ENCODE measurements at places on chromosomes 4 and X.
A peak's percentile ranks its signal among the peaks of the same experiment; 100 is the strongest.

DNA sequence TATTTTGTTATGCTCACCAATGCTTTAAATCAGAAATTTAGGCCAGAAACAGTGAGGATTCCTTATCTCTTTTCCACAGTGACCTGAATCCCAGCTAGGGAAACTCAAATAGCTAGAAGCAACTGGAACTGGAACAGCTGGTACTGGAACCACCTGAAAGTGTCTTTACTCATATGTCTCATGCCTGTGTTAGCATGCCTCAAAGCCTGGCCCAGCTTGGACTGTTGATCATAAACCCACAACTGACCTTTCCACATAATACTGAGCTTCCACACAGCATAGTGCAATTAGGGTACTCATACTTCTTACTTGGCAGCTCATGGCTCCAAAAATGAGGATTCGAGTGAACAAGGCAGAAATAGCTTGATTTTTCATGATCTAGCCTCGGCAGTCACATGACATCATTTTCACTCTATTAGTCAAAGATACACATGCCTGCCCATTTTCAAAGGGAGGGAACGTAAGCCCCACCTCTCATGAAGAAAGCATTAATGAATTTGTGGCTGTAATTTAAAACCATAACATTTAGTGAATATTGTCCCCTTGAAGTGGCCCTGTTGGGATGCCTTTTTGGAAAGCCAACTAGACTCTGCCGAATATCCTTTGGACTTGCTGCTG lies 80.8 kb upstream of the ACSL1 start:
- DNase-seq, result no peak

DNA sequence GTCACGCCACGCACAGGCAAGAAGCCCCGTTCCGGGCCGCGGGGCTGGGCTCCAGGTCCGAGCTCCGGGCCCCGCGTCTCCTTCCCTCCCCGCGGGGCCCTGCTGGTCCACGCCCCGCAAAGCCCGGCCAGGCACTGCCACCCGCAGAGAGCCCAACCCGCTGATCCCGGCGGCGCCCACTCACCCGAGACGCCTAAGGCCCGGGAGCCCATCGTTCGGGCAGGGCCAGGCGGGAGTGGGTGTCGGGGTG lies 870 bp downstream of the PDZD4 start:
- no peak for DNase-seq

DNA sequence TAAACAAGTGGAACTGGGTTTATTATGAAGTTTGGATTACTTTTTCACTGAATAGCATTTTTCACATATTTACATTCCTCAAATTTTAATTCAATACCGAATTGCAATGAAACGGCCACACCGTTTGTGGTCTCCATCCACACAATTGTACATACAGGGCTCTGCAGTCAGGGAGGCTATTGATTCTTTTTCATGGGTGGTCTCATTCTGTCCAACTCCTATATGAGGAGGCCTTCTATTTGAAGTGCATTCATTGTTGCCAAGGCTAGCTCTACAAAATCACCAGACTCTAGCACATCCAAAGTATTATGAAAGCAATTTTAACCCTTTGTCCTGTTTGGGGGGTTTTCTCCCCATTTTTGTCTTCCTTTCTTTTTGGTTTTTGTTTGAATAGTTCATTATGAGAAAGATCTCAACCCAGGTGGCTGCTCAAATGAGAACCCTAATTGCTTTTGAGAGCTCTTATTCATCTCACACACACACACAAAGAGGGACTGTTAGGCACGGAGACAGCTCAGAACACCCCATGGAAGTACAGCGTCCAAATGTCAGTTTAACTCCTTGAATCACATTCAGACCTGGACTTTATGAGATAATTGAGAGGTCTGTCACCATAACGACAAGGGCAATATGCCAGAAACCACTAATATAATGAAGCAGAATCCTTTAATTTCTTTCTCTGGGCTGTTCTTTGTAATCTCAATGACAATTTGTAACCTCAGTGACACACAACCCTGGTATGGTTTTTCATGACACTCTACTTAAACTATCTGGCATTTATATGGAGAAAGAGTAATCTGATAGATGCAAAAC lies 79.4 kb downstream of the NLGN4X start:
- no peak for DNase-seq

DNA sequence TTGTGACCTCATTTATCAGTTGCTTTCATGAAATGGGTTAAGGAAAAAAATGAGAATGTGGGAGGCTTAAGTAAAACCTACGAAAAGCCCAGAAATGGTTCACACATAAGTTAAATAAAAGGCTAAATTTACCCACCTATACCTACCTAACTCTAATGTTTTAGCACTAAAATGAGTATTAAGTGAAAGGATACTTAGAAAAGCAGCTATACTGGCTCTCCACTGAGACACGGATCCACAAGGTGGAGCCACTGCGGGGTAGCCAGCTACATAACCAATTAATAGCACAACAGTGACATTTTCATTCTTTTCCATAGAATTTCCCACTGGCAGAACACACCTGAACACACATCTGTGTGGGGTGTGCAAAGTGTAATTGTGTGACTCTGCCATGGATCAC lies 101.9 kb downstream of the MAML3 start:
- peak; percentile 9 for DNase-seq

GRCh38 chr4:8939160-8939839 lies 67.7 kb upstream of the HMX1 start:
- no peak for DNase-seq

DNA sequence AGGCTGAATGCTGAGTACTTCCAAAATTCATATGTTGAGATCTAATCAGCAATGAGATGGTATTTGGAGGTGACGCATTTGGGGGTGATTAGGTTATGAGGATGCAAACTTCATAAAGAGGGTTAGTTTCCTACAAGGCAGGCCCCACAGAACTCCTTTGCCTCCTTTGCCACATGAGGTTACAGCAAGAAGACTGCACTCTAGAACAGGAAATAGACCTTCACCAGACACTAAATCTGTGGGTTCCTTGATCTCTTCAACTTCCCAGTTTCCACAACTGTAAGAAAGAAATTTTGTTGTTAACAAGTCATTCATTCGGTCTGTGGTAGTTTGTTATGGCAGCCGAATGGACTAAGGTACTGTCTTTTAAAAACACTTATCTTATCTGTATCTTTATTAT lies 681.9 kb upstream of the HS3ST1 start:
- DNase-seq, result no peak

DNA sequence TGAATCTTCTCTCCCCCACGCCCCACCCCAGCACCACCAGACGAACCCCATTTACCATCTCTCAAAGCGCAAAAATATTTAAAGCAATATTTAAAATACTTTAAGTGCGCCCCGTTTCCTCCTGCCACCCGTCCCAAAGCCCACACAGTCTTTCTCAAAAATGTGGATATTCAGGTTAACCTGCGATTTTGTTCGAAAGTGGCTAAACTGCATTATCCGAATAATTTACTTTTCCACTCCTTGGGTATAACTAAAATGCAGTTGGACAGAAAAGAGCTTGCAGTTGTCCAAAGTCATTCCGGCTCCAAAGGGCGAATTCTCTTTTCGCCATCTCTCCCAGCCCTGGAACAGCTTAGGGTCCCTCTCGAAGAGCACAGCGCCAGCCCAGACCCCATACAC lies 662 bp downstream of the SMIM43 start:
- no peak for DNase-seq

DNA sequence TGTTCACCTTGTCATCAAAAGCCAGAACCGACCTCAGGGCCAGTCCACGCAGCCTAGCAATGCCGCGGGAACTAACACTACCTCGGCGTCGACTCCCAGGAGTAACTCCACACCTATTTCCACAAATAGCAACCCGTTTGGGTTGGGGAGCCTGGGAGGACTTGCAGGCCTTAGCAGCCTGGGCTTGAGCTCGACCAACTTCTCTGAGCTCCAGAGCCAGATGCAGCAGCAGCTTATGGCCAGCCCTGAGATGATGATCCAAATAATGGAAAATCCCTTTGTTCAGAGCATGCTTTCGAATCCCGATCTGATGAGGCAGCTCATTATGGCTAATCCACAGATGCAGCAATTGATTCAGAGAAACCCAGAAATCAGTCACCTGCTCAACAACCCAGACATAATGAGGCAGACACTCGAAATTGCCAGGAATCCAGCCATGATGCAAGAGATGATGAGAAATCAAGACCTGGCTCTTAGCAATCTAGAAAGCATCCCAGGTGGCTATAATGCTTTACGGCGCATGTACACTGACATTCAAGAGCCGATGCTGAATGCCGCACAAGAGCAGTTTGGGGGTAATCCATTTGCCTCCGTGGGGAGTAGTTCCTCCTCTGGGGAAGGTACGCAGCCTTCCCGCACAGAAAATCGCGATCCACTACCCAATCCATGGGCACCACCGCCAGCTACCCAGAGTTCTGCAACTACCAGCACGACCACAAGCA lies 898 bp downstream of the UBQLN2 start:
- peak; percentile 44 for DNase-seq

GRCh38 chr4:159145992-159146330 lies 43.1 kb downstream of the RAPGEF2 start:
- no peak for DNase-seq

GRCh38 chr4:151728006-151728405 lies 32.8 kb downstream of the GATB start:
- no peak for DNase-seq

GRCh38 chrX:114650351-114650750 lies 66.5 kb downstream of the HTR2C start:
- no peak for DNase-seq

- DNase-seq, result no peak
These were observed 167.0 kb downstream of the TBCK start for GRCh38 chr4:106149026-106149425.

- no peak for DNase-seq
These were observed at the start of gene NRK for GRCh38 chrX:105822138-105823091. TSS of gene NRK (plus strand) at chrX:105822539. CDS start at chrX:105822846, 307 bp downstream.

DNA sequence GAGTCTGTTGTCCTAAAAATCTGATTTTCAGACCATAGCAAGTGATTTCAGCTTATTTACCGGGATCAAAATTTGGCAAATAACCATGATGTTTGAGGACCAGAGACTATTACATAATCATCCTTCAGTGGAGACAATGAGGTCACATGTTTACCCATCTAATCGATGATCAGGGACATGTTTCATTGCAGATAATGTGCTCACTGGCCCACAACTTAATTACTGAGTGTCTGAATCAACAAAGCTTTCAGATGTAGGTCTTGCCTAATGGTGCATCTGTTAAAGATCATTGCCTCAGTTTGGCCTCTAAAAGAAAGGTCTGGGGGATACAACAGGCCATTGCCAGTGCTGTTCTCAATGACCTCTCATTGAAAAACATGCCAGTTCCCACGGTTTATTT lies 42.8 kb upstream of the KLHL34 start:
- no peak for DNase-seq

DNA sequence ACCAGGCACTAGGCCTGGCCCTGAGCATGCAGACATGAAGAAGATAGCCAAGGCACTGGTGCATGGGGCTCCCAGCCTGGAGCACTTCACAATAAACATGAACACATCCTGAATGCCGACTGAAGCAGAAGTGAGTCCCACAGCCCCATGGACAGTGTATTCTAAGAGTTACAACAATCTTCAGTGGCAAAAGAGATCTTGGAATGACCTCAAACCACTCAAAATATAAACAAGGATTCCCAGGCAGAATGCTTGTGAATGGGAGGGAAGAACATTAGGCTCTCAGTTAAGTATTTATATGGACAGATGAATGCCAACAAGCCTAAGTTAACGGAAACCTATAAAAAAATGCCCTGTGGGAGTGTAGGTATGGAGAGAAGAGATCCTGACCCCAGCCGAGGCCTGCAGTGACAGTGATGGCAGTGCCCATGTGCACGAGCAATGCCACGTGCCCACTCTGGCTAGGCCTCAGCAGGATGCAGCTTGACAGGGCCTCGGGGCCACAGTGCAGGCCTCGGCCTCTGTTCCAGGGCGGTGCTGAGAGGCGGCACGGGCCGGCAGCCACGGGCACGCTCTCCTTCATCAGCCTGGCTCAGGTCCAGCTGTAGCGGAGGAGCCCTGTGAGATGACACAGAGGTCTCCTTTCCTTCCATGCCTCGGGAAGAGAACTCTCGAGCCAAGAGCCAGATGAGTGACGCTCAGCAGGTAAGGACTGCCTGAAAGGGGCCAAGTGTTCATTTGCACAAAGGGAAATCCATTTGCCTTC lies 49.2 kb downstream of the IRF2 start:
- DNase-seq, result no peak

- DNase-seq, result no peak
These were observed 83.3 kb downstream of the SPRY1 start for GRCh38 chr4:123479944-123480343.

DNA sequence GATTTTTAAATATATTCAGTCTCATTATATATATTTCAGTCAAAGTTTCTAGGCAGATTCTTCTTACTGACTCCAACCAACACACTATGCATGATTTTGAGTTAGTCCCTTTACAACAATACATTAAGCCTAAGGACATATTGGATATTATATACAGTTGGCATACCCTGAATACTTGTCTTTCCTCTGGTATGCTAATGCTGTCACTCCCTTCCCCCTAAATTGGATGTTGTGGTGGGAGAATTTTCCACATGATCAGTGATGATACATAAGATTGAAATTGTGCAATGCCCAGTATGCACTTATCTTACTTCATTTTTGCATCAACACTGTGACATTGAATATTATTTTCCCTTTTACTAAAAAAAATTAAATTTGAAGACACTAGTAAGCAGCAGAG lies 935.2 kb downstream of the PCDH7 start:
- no peak for DNase-seq

GRCh38 chr4:2725380-2725779 lies 30.8 kb downstream of the TNIP2 start:
- no peak for DNase-seq

- no peak for DNase-seq
These were observed 31.1 kb downstream of the ZCCHC4 start for GRCh38 chr4:25343671-25344070.

- DNase-seq, result no peak
These were observed 88.5 kb downstream of the KIT start for GRCh38 chr4:54746218-54746617.

GRCh38 chrX:66625525-66625924 lies 13.4 kb downstream of the EDA2R start:
- DNase-seq, result no peak

DNA sequence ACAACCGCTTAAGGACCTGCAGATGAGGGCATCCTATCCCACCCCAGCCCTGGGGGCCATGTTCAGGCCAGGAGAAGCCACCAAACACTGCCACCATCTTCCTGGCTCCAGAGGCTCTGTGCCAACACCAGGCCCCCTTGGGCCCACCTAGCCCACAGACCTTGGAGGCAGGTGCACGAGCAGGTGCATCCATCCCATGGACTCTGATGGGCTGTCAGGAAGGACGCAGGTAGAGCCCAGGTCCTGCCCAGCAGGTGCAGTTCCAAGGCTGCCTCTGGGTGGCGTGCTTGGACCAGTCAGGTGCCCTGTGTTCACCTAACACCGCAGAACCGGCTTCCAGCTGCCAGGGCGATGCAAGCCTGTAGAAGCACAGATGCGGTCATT lies 22.8 kb upstream of the PDE6B start:
- peak; percentile 48 for DNase-seq

DNA sequence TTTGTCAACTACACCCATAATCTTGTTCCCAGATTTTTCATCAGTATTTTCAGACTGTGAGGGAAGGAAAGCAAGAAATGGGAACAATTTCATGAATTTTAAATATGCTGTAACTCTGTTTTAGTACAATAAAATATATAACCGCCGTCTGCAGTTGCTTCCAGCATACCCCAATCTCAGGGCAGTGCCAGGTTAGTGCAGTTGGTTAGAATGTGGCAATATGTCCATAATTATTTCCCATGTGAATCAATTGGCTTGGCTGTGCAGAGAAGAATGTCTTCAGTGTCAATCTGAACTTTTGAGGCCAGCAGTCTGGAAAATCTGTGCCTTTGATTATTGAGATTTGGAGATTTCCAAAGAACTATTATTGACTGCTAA lies 5.0 kb upstream of the MMAA start:
- no peak for DNase-seq

GRCh38 chr4:13329340-13329850 lies 154.7 kb downstream of the RAB28 start:
- DNase-seq, result no peak

- DNase-seq, result no peak
These were observed 144.3 kb upstream of the NLGN4X start for GRCh38 chrX:6372981-6373380.

Measured in stimulated activated CD4-positive, alpha-beta T cell treated with anti-CD3 and anti-CD28 coated beads, Interleukin-4, amount 100 ng/mL, for 48 hours (primary cell).